ENCODE measurements at places on chromosomes 3 and 15.
A peak's percentile ranks its signal among the peaks of the same experiment; 100 is the strongest.

DNA sequence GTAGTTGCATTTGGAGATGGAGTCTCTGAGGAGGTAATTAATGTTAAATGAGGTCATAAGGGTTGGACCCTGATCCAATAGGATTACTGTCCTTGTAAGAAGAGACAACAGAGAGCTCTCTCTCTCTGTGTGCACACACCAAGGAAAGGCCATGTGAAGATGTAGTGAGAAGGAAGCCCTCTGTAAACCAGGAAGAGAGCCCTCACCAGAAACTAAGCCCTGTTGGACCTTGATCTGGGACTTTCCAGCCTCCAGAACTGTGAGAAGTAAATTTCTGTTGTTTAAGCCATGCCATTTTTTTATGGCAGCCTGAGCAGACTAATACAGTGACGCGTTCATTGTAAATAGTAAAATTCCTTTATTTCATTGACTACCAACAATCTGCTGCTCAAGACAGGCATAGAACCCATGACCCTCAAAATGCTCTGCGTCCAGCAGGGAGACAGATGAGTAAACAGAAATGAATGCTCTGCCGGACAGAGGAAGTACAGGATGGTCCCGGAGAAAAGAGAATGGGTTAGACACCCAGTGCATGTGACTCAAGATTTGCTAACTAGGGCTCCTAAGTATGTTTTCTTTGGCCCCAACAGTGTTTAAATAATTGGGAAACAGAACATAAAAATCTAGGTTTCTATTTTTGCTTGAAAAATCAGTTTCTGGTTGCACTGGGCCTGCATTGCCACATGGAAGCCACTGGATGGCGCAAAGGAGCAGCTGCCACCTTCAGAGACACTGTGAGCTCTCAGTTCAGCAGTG lies 37.9 kb upstream of the TNFAIP8L3 start:
- DNase-seq: peak; percentile 47

DNA sequence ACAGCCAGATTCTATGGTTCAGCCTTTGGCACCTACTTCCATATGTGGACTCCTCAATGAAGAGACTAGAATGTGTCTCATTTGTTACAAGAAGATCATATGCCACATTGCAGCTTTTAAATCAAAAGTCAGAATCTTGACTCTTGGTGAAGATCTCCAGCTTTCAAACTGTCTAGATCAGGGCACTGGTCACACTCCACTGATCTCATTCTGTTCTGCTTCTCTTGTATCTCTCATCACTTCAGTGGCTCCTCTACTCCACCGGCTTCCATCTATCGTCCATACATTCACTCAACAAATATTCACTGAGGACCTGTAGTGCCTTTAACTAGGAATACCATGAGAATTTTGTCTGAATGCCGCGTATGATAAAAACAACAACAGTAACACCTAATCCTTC lies 203.3 kb upstream of the LPP start:
- DNase-seq: no peak

DNA sequence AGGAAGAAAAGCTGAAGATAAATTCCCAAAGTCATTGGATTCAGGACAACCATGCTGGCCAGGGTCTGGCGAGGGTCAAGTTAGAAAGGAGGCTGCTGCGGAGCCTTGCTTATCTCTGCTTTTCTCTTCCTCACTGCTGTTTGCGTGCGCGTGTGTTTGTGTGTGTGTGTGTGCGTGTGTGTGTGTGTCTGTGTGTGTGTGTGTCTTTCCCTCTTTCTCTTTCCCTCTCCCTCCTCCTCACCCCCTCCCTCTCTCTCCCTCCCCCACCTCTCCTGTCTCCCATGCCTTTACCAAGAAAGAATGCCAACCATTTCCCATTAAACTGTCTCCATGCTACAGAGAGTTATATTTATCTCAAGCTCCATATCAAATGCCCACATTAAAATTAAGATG lies at the start of gene COLQ:
COLQ (minus strand) TSS at position 134 of the 393 bp plus-strand sequence; CDS start at position 53, 81 bp downstream.
- DNase-seq: peak; percentile 39

GRCh38 chr15:96106181-96106580 lies 224.3 kb upstream of the NR2F2 start:
- DNase-seq: no peak

GRCh38 chr3:136120373-136121348 lies 75.5 kb downstream of the MSL2 start:
- DNase-seq: no peak

DNA sequence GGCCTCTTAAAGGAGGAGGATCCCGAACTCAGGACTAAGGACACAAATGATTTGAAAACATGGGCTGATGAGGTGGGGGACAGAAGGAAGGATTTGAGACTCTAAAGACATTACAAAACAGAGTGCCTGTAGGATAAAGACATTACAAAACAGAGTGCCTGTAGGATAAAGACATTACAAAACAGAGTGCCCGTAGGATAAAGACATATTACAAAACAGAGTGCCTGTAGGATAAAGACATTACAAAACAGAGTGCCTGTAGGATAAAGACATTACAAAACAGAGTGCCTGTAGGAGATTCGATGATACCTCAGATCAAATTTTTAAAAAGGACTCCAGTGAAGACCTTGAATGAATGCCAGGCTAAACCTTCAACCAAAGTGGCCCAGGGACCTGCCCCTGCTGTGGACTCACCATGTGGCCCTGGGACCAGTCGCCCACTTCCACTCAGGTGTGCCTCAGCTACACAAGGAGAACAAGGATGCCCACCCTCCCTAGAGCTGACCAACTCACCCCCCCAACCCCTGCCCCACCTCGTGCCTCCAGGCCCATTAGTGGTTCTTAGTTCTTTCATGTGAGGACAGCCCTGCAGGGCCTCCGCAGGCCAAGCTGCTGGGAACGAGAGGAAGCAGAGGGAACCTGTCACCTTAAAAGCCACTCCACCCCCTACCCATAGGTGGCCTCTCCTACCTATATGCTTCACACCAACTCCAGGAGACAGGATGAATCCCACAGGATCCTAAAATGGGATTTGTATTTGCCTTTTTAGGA lies 59.8 kb downstream of the SH3BP5 start:
- peak; percentile 72 for DNase-seq
